Stimulated activated CD8-positive, alpha-beta memory T cell treated with anti-CD3 and anti-CD28 coated beads, Interleukin-15, amount 100 ng/mL, for 24 hours (primary cell): ENCODE measurements at places on chromosomes 3 and 15.

GRCh38 chr15:78224023-78224411 is 10.3 kb downstream of the ACSBG1 start:
- no peak for DNase-seq

DNA sequence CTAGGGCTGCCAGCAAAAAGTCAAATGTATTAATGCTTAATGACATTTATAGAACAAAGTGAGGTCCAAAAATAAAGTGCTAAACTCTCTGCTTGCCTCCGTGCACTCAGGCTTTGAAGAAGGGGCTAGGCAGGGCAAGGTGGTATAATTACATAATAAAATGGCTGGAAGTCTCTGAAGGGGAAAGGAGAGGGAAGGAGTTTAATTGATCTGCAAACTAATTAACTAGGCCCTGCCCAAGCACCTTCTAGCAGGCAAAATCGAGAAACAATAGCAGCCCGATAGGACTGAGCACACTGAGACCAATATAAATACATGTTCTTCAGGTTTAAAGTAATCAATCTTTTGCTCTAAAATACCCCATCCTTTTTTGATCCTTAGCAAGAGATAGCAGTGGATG is 13.0 kb downstream of the DIS3L start:
- DNase-seq, result no peak

GRCh38 chr3:27633224-27633545 is 88.9 kb downstream of the EOMES start:
- no peak for DNase-seq

GRCh38 chr3:186938716-186939115 is 8.4 kb downstream of the ST6GAL1 start:
- no peak for DNase-seq

DNA sequence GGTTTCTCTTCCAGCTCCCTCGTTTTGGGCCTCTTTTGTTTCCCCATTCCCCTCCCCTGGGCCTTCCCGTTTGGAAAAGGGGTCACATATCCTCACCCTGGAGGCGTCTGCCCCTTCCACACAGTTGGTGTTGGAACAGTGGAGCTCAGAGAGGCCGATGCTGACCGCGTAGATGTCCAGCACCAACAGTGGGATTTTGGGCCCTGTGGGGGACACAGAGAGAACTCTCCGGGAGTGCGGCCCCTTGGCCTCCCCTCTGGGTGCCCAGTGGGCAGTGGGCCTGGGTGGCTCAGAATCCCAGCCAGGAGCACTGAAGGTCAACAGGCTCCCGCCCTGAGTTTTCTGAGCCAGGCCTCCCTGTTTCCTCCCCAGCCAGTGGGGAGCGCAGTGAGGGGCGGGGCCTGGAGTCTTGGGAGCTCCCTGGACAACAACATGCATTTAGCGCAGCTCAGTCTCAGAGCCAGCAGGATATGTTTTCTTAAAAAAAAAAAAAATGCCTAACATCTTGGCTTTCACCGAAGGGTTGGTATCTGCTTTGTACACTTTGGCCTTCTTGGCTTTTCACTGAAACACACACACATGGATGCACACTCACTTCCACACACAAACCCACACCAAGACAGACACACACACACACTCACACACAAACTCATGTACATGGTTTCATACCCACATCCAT is 670 bp upstream of the ISLR start:
- no peak for DNase-seq

DNA sequence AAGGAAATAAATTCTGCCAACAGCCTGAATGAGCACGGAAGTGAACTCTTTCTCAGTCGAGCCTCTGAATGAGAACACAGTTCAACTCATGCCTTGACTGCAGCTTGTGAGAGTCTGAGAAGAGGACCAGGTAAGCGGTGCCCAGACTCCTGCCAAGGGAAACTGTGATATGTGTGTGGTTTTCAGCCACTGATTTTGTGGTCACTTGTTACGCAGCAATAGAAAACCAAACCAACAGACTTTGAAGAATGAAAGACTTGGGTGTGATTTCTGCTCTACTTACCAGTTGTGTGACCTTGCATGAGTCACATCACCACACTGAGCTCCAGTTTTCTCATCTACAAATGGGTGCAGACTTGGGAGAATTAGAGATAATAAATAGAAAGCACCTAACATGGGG is 30.6 kb upstream of the FAM107A start:
- DNase-seq, result no peak

DNA sequence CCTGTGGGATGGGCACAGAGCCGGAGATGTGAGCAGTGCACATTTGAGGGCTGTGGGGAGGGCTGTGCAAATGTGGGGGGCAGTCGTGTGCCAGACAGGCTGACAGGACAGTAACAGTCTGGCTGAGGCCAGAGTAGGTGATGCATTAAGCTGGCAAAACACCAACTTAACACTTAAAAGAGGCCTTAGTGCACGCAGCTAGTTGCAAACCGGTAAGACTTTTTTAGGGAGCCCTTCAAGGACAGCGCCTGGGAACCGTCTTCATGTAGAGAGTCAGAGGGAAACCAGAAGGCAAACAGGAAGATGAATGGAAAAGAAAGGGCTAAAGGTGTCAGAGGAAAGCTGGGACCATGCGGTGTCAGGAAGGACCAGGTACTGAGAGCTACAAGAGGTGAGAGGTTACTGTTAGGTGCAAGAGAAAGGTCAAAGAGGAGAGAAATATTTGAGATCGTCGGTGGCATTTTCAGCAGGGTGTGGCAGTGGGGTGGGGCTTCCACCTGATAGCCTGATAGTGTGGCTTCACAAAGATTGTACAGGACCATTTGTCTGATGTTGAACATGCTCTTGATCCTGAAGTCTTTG is 30.0 kb upstream of the CHD2 start:
- DNase-seq, result no peak

DNA sequence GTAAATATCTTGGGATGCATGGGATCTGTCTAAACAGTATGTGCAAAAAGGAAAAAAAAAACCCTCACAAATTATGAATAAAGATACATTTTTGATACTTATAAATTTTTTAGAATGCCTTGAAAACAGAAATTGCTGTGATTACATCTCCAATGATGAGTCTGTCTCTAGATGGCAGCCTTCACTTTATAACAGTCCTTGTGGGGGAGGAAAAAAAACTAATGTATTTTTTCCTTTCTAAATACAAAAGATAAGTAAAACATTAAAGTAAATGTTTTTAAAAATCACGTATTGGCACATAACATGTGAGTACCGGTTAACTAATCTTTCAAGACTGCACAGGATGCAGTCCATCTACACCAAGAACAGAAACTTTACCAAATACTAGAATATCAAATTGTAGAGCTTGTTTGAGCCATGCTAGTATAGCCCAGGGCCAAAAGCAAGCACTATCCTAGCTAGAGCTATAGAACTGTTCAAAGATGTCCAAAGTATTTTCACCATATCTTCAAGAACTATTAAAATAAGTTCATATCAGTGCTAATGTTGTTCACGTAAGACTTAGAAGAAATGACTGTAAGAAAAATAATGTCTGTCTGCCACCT is 206.4 kb downstream of the STAG1 start:
- DNase-seq, result no peak

DNA sequence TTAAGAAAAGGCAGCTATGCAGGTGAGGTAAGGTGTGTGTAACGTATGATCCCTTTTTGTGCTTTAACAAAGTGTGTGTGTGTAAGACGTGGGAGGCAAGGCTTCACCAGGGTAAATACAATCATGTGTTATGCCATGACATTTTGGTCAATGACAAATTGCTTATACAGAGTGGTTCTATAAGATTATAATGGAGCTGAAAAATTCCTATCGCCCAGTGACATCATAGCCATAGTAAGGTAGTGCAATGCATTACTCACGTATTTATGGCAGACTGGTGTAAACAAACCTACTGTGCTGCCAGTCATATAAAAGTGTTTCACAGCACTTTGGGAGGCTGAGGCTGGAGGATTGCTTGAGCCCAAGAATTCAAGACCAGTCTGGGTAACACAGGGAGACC is 60.2 kb upstream of the LCTL start:
- no peak for DNase-seq

- no peak for DNase-seq
Observed at GRCh38 chr3:142263112-142263511, 37.7 kb upstream of the GK5 start.

GRCh38 chr15:71279757-71280141 is 164.5 kb downstream of the THSD4 start:
- no peak for DNase-seq
